Fibroblast of skin of right biceps (primary cell): ENCODE measurements at places on chromosomes 7 and 10.

DNA sequence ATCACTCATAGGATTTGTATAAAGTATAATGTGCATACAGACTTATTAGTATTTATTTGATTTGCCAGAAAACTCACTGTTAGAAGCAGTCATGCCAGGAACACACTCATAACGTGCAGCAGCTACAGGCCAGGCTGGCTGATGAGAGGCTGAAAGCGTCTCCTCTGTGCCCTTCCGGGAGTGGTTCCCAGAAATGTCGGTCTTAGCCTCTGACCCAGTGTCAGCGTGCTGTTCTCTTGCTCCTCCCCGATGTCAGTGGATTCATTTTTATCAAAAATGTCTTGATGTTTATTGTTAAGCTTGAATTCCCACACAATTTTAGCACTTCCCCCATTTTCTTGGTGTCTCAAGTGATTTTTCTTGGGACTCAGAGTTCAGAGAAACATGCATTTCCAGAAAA lies 33.3 kb upstream of the GARS1 start:
- no peak for DNase-seq

- no peak for DNase-seq
Measured at GRCh38 chr10:4850397-4850796, 24.4 kb downstream of the AKR1E2 start.

- DNase-seq, result no peak
Measured at GRCh38 chr7:4051696-4052095, 630.4 kb upstream of the FOXK1 start.

DNA sequence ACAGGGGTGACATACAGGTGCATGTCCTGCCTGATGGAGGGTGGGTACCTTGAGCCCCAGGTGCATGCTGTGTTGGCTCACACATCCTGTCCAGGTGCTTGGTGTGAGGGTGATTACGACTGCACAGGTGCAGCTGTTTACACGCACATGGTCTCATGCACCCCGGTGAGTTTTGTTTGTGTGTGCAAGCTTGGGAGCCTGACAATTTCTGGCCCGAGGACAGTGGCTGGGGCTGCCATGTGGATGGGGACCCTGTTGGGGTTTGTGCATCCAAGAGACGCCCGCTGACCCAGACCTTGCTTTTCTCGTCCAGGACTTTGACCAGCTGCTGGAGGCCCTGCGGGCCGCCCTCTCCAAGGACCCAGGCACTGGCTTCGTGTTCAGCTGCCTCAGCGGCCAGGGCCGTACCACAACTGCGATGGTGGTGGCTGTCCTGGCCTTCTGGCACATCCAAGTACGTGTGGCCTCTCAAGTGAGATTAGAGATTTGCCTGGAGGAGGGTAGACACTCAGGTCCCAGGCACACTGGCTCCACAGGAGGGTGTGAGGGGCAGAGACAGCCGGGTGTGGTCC lies 61.7 kb downstream of the PRF1 start:
- no peak for DNase-seq

GRCh38 chr10:33341637-33342036 lies 7.2 kb upstream of the NRP1 start:
- peak; percentile 53 for DNase-seq

GRCh38 chr7:33805630-33806233 lies 99.6 kb upstream of the BMPER start:
- peak; percentile 60 for DNase-seq
